ENCODE measurements at places on chromosomes 11 and 22.

DNA sequence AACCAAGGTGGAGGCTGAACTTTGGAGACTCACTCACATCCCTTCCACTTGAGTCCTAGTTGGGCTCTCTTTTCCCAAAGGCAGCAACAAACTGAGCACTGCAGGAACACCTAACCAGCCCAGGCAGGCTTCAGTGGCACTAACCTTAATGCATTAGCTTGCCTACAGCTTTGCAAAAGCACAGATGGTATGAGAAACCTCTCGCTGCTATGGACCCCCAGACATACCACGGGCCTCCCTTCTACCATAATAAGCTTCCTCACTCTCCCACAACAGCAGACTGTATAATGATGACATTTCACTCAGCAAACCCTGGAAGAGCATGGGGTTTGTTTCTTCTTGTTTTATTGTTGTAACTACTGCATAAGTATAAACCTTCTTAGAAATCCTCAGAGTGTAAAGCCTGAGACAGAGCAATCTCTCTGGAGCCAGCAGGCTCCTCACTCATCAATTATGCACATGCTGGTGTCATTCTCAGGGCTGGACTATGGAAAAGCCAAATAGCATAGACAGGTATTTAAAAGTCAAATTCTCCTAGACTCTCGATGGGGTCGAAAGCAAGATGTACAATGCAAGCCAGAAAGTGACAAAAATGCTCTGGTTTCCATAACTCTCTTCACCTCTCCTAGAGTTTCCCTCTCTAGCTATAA lies 167.6 kb downstream of the NXPE2 start:
- DNase-seq: no peak

GRCh38 chr11:65416841-65417701 lies 5.5 kb upstream of the NEAT1 start:
- DNase-seq: no peak

DNA sequence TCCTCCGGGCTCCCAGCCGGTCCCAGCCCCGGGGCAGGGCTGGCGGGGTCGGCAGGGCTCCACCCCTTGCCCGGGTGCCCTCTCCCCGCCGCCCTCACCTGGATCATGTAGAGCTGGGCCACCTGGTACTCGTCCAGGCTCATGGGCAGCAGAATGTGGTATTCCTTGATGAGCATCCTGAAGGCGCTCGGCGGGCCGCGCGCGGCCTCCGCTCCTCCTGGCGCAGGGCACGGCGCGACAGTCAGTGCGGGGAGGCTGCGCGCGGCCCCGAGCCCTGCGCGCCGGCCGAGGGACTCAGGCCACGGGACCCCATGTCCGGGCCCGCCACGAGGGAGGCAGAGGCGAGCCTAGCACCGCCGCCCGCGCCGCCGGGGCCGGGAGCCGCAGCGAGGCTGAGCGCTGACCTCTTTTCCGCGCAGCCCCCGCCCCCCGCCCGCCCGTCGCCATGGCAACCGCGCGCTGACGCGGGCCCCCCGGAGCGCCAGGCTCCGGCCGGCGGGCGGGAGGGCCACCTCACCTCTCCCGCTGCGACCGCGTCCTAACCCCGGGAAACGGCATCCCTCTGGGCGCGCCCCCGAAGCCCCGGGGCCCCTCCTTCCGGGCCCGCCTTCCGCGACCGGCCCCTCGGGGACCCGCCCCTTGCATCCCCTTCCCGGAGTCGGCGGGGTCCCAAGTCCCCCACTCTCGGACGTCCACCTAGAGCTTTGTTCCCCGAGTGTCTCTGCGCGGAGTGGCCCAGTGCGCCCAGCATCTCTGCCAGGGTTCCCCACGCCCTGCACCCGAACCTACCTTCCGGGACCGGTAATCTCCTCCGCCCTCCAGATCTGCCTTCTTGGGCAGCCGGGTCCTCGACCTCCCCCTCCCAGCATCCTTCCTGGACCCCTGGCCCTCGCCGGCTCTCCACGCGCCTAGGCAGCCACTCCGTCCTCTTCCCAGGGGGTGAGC lies 886 bp downstream of the PITPNM1 start:
- peak; percentile 16 for DNase-seq

GRCh38 chr11:128506356-128506755 lies 81.0 kb downstream of the ETS1 start:
- DNase-seq: no peak

DNA sequence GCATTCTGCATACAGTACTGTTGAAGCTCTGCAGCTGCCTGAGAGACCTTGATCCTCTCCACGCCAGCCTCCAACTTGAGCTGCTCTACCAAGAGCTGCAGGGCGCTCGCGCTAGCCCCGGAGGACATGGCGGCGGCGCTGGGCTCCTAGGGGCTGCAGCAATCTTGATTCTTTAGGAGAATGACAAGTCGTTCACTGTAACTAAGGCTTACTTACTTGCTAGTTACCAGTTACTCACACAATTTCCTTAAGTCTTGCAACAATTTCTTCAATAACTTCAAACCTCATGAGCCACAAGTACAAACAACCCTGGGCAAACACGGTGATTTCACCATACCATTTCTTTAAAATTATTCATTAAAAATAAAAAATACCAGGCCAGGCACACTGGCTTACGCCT lies 21.9 kb downstream of the SBF2 start:
- DNase-seq: no peak

- no peak for DNase-seq
Observed at GRCh38 chr11:88534185-88534584, 196.6 kb upstream of the CTSC start.

GRCh38 chr11:35011944-35012343 lies 95.5 kb downstream of the PDHX start:
- no peak for DNase-seq

DNA sequence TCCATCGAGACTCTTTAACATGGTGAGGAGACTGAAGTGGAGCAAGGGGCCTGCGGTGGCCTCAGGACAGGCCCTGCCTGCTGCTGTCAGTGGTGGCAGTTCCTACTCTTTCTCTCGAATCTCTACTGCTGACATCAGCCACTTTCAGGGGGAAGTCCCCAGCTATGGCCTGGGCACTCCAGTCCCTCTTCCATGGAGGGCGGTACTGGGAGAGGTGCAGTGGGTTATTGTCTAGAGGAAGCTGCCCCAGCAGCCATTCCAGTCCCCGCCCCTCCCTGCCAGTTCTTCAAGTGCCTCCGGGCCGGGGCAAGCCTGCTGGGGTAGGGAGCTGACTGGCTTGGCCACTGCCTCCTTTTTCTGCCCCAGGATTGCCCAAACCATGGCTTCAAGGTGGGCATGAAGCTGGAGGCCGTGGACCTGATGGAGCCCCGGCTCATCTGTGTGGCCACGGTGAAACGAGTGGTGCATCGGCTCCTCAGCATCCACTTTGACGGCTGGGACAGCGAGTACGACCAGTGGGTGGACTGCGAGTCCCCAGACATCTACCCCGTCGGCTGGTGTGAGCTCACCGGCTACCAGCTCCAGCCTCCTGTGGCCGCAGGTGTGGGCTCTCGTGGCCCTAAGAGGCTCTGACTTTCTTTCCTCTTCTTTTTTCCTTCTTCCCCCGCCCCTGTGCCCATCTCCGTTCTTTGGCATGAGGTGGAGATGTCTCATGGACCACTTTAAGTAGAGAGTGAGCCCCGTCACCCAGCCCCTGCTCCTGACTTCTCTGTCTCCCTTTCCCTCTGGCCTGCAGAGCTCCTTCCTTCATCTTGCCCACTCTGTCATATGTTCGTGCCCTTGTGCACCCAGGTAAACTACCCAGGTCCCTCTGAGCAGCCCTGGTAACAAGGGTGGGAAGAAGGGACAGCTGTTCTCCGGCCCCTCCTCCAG lies 13.7 kb downstream of the CHADL start:
- no peak for DNase-seq

- DNase-seq: no peak
Observed at GRCh38 chr11:27060816-27061460, 20.3 kb downstream of the BBOX1 start.

DNA sequence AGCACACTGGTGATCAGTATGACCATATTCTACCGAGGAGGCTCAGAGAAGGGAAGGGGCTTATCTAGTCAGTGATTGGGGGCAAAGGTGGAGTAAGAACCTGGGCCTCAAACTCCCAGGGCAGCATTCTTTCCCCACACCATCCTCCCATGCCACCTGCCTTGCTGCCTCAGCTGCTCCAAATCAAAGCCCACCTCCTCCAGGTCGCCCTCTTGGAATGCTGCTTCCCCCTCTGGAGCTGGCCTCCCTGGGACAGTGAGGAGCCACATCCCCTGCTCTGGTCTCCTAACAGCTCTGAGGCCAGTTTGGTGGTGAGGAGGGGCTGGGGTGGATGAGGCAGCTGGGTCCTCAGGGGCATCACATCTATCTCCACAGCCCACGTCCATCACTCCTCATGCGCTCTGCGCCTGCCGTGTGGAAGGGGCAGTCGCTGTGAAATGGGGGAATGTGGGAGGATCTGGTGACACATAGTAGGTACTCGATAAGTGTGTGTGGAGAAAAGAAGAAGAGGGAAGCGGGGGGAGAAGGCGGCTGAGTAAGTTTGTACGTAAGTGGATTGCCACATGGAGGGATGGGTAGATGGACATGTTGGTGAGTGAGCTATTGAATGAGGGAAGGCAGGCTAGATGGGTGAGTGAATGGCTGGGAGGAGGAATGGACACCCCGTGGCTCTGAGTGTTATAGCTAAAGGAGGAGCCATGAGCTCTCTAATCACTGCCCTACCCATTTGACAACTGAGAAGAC lies 16.1 kb upstream of the ARHGEF17 start:
- DNase-seq: no peak

DNA sequence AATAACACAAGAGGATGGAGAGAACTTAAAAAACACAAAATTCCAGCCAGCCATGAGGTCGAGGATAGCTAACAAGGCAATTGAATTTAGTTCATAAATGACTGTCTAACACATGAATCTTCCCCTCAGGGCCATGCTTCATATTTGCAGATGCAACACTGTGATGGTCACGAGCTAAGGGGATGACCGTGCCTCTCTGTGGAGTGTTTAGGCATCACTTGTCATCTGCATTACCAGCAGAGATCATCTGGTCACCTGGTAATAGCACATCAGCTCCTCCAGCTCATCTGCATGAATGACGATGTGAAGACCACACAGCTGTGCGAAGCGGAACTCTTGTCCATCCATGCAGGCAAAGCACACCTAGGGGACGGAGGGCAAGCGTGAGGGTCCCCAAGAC lies 20.9 kb upstream of the SLC25A1 start:
- DNase-seq: no peak

DNA sequence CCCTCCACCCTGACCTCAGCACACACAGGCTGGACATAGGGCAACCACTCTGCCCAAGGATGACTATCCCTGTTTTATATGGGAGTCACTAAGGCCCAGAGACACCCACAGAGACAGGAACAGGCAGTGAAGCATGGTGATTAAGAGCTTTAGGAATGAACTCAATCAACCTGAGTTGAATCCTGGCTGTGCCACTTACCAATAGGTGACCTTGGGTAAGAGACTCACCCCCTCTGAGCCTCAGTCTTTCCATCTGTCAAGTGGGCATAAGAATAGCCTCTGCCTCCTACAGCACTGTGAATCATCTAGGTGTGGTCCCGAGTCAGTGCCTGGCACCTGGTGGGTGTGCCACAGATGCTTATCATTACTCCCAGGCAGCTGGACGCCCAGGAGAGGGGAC lies 6.8 kb downstream of the CRYBB1 start:
- no peak for DNase-seq

DNA sequence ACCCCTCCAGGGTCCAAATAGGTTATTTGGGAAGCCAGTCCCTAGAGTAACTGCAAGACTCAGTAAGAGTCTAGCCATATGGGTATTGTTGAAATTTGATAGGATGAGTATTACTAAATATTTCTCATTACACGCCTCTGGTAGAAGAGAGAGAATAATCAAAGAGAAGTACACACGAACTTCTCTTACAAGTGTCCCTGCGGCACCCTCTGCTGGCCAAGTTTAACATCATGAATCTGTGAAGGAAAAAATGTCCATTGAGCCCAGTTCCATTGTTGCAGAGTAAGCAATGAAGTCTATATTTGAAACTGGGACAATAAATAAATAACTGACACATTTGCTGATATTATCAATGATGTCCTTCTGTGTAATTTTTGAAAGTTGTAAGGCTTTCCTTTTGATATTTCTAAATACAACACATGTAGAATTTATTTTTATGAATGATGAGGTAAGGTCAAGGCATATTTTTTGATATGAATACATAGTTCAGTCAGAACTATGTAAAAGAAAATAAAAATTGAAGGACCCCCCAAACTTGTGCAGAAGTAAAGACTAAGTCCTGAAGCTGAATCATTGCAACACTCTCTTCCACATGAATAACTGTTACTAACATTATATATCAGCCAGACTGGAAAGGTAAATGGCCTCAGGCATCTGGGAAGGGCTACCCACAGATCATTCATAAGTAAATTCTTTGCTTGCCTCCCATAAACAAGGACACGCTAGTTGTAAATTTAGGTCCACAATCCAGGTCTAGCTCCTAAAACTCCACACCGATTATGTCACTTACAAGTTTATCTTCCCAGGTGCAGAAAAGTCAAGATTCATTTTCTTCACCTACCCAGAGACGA lies 10.0 kb downstream of the OR51L1 start:
- no peak for DNase-seq

GRCh38 chr22:41285820-41286638 lies at the start of gene RANGAP1:
RANGAP1 (minus strand) TSS chr22:41286187; CDS start chr22:41281044, 5,143 bp downstream.
- peak; percentile 96 for DNase-seq
